ENCODE measurements at places on chromosomes 1 and 21. TPM values are rescaled to one million over a fixed set of nuclear protein-coding genes. Genes with fewer than 3 reads are reported as not detected.

RGS4 gene
- total RNA-seq = not detected

CASZ1 gene
- total RNA-seq = 6.9 TPM

OR2L3 gene
- total RNA-seq = not detected

KLHDC7A gene
- total RNA-seq = not detected

GBP6 gene
- 0.40 TPM for total RNA-seq

KRTAP21-1 gene
- not detected for total RNA-seq

ADAMTS4 gene
- total RNA-seq = 0.66 TPM

C1orf56 gene
- total RNA-seq = 1.0 TPM

ABCG1 gene
- total RNA-seq = 10.3 TPM

CRP gene
- not detected for total RNA-seq

HSD3B2 gene
- not detected for total RNA-seq

Measured in activated CD4-positive, alpha-beta T cell treated with anti-CD3 and anti-CD28 coated beads, Interleukin-2, amount 10 ng/mL, durations not matched to agents 24 days and 14 days (primary cell).